ENCODE measurements at places on chromosomes 6 and 20.
A peak's percentile ranks its signal among the peaks of the same experiment; 100 is the strongest.

- DNase-seq, result no peak
Observed at GRCh38 chr20:9572670-9573069, 58.3 kb downstream of the LAMP5 start.

GRCh38 chr6:38554700-38555413 is 84.9 kb downstream of the BTBD9 start:
- DNase-seq, result no peak

- no peak for DNase-seq
Observed at GRCh38 chr20:54113566-54113965, 43.2 kb upstream of the BCAS1 start.

- no peak for DNase-seq
Observed at GRCh38 chr6:107353773-107354382, 105.5 kb downstream of the PDSS2 start.

- no peak for DNase-seq
Observed at GRCh38 chr6:48036316-48036715, 74.7 kb downstream of the PTCHD4 start.

GRCh38 chr20:5465604-5465927 is 148.8 kb upstream of the PROKR2 start:
- no peak for DNase-seq

DNA sequence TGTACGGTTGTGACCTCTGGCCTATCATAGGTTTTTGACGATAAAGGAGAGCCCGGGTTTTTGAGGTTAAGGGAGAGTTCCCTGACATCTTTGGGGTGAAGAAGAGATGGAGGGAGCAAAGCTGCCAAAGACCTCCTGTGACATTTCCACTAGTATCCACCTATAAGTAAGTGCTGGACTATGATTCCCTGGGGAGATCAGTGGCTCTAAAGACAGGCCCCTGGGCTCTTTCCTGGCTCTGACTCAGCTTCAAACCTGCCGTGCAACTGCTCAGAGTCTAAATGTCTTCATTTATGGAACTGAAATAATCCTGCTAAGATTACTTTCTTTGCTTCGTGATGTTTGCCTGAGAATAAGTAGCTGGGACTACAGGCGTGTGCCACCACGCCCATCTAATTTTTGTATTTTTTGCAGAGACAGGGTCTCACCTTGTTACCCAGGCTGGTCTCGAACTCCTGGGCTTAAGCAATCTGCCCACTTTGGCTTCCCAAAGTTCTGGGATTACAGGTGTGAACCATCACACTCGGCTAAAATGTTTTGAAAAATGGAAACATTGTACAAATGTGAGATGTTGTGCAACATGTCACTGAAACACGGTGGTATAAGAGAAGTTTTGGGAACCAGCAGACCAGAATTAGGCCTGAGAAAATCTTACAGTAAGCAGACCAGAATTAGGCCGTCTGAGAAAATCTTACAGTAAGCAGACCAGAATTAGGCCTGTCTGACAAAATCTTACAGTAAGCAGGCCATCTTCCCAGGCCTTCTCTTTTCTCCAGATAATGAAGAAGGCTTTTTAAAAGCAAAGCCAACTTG is 1.1 kb upstream of the PAQR8 start:
- DNase-seq, result no peak

- no peak for DNase-seq
Observed at GRCh38 chr6:42694586-42694985, 27.8 kb downstream of the PRPH2 start.

DNA sequence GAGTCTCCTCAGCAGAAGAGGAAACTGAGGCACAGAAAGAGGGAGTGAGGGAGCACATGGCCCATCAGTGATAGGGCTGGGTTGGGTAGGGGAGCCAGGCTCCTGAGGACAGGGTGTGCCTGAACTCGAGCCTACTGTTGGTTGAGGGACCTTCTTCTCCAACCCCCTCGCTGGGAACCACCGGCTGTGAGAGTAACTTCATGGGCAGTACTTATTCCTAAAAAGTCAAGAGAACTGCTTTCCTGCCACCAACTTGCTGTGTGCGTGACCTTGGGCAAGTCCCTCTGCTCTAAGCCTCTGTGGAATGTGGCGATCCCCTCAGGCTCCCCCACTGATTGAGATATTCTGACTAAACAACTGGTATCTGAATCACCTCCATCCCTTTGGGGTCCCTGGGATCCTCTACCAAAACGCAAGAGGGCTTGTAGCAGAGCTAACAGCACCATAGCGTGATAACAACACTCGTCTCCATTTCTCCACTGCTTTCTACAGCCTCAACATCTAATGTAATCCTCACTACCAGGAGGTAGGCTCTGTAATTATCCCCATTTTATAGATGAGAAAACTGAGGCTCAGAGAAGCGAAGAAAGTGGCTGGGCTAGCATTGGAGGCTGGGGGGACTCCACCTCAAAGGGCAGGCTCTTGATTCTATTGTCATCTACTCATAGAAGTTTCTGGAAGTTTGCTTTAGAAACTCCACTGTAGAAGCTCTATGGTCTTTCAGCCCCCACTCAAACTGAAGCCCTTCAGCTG is 76.0 kb downstream of the JPH2 start:
- DNase-seq, result no peak

- DNase-seq, result no peak
Observed at GRCh38 chr6:2549834-2550233, 200.9 kb downstream of the MYLK4 start.

GRCh38 chr20:47296950-47297349 is 59.5 kb downstream of the ZMYND8 start:
- no peak for DNase-seq

GRCh38 chr20:24694157-24694726 is 224.8 kb downstream of the SYNDIG1 start:
- DNase-seq, result no peak

GRCh38 chr6:35343092-35343834 is 905 bp downstream of the PPARD start:
- DNase-seq, result no peak

DNA sequence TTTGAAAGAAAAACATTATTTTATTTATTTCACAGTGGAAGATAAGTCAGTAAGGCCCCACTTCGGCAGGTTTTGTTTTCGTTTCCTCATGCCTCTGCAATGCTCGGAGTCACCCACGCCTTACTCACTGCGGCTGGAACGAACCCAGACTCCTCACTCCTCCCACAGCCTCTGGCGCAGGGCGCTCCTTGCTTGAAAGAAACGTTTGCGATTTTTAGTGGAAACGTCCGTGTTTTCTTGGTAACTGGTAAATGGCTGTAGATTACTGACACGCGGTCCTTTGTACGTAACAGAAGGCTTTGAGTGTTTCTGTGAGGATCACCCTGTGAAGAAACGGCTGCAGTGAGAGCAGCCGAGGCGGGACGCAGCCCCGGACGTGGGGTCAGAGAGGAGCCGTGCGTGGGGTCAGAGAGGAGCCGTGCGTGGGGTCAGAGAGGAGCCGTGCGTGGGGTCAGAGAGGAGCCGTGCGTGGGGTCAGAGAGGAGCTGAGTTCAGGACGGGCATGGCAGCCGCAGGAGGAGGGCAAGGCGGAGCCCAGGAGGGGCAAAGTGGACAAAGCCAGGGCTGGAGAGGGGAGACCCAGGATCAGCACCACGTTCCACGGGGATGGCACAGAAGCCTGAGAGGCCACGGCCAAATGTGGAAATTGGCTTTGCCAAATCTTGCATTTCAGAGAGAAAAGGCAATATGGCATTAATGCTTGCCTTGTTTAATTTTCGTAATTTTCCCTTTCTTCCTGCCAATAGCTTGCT is 198.6 kb upstream of the THBS2 start:
- DNase-seq, result no peak

DNA sequence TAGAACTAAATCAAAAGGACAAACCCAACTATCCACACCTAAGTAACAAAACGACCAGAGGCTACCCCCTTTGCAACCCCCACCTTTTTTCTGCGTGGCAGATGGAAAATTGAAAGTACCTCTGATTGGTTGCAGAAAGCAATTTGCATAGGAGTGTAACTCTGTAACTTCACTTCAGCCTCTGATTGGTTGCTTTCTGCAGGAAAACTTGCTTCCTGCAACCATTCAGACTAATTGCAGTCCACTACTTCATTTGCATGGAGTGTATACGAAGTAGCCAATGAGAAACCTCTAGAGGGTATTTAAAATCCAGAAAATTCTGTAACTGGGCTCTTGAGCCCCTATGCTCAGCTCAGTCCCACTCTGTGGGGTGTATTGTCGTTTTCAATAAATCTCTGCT is 129.1 kb upstream of the OLIG3 start:
- no peak for DNase-seq

DNA sequence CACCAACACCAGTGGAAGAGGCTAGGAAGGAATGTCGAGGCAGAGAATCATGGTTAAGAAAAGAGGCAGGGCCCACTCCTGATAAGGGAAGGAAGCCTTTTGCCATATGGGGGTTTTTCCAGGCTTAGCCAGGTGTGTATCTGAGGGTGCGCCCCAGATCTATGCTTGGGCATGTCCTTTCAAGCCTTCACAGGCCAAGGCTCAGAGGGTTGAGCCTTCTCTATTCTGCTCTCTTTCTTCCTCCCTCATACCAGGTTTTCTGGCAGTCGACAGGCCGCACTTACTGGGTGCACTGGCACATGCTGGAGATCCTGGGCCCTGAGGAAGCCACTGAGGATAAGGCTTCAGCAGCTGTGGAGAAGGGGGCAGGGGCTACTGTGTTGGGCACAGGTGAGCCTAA is 4.7 kb downstream of the CUL9 start:
- no peak for DNase-seq

DNA sequence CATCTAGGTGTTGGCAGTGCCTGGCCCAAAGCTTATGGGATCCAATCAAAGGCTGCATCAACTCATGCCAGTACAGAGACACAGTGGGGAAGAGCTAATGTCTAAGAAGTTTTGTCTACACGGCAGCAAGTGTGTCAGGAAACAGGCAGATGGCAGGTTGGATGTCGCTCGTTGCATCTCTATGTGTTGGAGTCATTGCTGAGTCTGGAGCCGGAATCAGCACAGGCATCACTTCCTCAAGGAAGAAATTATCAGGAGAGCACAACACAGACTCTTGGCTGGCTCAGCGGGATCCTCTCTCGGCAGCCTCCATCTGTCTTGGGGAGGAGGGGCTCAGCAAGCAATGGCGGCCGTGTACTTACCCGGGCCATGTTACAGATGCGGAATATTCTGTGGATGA is 467.2 kb upstream of the CHD6 start:
- no peak for DNase-seq

- DNase-seq, result no peak
Observed at GRCh38 chr6:84093441-84094435, 60.2 kb downstream of the MRAP2 start.

GRCh38 chr20:5316188-5317158 is at the start of gene PROKR2:
PROKR2 (minus strand) TSS chr20:5316954; CDS start chr20:5314369, 2,585 bp downstream.
- no peak for DNase-seq

DNA sequence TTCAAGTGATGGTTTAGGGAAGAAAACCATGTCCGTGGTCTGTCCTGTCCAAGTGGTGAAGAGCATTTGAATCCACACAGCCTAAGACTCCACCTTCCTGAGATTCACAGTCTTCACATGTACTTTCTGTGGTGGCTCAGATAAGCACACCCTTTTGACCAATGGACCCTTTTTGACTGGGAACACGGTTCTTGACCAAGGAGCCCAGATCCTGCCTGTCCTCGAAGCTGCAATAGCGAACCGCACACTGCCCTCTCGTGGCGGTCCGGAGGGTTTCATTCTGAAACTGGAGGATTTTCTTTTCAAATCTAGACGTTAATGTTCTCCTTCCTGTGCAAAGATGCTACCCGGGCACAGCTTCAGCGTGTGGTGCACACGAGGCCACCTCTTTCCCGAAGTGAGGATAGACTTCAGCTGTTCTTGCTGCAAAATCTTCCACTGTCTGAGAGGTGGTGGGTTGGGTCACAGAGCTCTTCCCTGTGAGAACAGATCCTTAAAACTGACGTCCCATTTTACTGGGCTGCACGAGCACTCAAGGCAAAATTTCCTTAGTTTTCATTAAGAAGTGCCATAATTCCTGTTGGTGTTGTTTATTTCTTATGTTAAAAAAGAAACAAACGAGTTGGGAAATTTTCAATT is 90.5 kb downstream of the SYNJ2 start:
- DNase-seq, result peak; percentile 20

- DNase-seq, result no peak
Observed at GRCh38 chr6:112443179-112444065, 96.3 kb downstream of the RFPL4B start.
